ENCODE measurements at places on chromosomes 16 and 17. TPM values are rescaled to one million over a fixed set of nuclear protein-coding genes. Genes with fewer than 3 reads are reported as not detected.

The ZNF385C gene
- total RNA-seq = 0.31 TPM

The RAD51C gene
- total RNA-seq = 42.6 TPM

The CD19 gene
- 0.94 TPM for total RNA-seq

The ADORA2B gene
- 3.1 TPM for total RNA-seq

The TRAF4 gene
- total RNA-seq = 48.8 TPM

The MLKL gene
- 0.63 TPM for total RNA-seq

The BIRC5 gene
- total RNA-seq = 6.6 TPM

The TBC1D26 gene
- total RNA-seq = 4.4 TPM

The ANKS4B gene
- total RNA-seq = not detected

The LGALS9B gene
- total RNA-seq = not detected

The NKD1 gene
- total RNA-seq = 3.1 TPM

The FA2H gene
- total RNA-seq = 0.31 TPM

The HOXB9 gene
- total RNA-seq = not detected

The SCIMP gene
- not detected for total RNA-seq

The AGRP gene
- total RNA-seq = not detected

The ST6GALNAC1 gene
- total RNA-seq = 3.1 TPM

The GRAPL gene
- 5.0 TPM for total RNA-seq

The OTOP3 gene
- not detected for total RNA-seq

The ANKRD11 gene
- 82.9 TPM for total RNA-seq

The THAP11 gene
- total RNA-seq = 25.7 TPM

The LRRC37A gene
- total RNA-seq = 9.7 TPM
